ENCODE measurements at places on chromosomes 6 and 20.
A peak's percentile ranks its signal among the peaks of the same experiment; 100 is the strongest.

- H3K4me3 ChIP-seq: no peak overlapping the region
- H3K4me1 ChIP-seq: peaks cover 4% of the 10 kb centered on the region
- peak overlapping the region; percentile 1 for H3K27ac ChIP-seq
- peaks cover 3% of the 10 kb centered on the region for H3K27me3 ChIP-seq
- DNase-seq: no peak
Measured at GRCh38 chr20:37348792-37349516, 3.0 kb downstream of the SRC start.

GRCh38 chr6:14001329-14002012 is 76.7 kb downstream of the RNF182 start:
- DNase-seq: no peak
- H3K36me3 ChIP-seq: no peaks in the 10 kb centered on the region
- H3K4me3 ChIP-seq: no peak overlapping the region

- H3K4me1 ChIP-seq: peaks cover 8% of the 10 kb centered on the region
- H3K4me3 ChIP-seq: no peak overlapping the region
- H3K36me3 ChIP-seq: no peaks in the 10 kb centered on the region
- peaks cover 73% of the 10 kb centered on the region for H3K27me3 ChIP-seq
- H3K27ac ChIP-seq: no peak overlapping the region
Measured at GRCh38 chr6:47306887-47307286, 2.8 kb downstream of the TNFRSF21 start.

- no peaks in the 10 kb centered on the region for H3K36me3 ChIP-seq
- no peak overlapping the region for H3K4me3 ChIP-seq
- peaks cover 3% of the 10 kb centered on the region for H3K4me1 ChIP-seq
- peaks cover 5% of the 10 kb centered on the region for H3K27me3 ChIP-seq
- DNase-seq: no peak
- H3K27ac ChIP-seq: no peak overlapping the region
Measured at GRCh38 chr6:161444464-161444863, 170.6 kb upstream of the AGPAT4 start.

DNA sequence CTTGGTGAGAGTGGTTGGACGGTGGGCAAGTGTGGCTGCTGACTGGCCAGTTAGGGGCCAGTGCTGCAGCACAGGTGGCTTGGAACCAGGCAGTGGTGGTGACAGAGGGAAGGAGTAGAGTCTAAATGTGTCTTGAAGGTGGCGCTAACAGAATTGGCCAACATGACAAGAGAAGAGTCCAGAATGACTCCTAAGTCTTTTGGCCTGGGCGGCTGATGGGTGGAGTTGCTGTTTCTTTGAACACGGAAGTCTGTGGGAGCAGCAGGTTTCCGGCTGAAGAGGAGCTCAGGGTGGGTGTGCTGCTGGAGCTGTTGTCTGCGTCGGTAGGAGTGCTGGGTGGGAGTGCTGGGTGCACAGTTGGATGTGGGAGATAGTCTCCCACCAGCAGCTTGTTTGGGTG is 10.1 kb downstream of the LSM14B start:
- no peaks in the 10 kb centered on the region for H3K27me3 ChIP-seq
- peak overlapping the region; percentile 52 for H3K27ac ChIP-seq
- H3K36me3 ChIP-seq: peaks cover 73% of the 10 kb centered on the region
- H3K4me3 ChIP-seq: peak overlapping the region; percentile 34
- peaks cover 9% of the 10 kb centered on the region for H3K4me1 ChIP-seq

DNA sequence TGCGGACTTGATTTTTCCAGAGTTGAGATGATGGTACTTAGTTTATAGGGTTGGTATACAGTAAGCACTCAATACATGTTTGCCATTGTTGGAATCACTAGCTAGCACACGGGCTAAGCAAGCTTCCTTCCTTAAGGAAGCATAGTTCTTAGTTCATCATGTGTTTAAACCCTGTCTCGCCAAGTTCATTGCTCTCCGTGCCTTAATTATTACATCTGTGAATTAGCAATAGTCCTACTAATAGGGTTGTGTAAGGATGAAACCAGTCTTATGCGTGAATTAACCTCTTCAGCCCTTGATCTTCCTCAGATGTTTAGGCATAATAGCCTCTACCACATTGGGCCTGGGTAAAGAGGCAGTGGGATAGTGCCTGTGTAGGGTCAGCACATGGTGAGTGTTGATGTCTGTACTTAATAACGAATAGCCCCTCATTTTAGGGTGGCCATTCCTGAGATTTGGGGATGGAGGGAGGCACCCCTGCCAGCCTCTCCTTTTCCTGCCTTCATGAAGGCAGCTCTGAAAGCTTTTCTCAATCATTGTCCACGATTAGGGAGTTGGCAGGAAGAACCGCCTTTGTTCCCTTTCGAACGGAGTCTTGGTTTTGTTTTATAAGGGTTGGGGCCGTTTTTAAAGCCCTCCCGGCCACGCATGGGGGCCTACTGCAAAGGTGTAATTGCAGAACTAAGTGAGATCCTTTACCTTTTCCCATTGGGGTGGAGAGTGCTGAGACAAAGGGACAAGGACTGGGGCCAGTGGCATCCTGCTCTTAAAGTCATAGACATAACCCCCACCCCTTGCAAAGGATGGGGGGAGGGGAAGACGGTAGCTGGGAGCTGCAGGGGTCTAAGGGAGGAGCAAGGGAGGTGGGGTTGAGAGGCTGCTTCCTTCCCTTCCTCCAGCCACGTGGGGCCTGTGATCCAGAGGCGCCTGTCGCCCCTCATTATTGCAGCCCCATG is 2.1 kb downstream of the DNMT3B start:
- no peak overlapping the region for H3K27ac ChIP-seq
- peak overlapping the region; percentile 58 for H3K4me3 ChIP-seq
- peaks cover 14% of the 10 kb centered on the region for H3K27me3 ChIP-seq
- no peaks in the 10 kb centered on the region for H3K36me3 ChIP-seq
- H3K4me1 ChIP-seq: peaks cover 16% of the 10 kb centered on the region
- no peak for DNase-seq

DNA sequence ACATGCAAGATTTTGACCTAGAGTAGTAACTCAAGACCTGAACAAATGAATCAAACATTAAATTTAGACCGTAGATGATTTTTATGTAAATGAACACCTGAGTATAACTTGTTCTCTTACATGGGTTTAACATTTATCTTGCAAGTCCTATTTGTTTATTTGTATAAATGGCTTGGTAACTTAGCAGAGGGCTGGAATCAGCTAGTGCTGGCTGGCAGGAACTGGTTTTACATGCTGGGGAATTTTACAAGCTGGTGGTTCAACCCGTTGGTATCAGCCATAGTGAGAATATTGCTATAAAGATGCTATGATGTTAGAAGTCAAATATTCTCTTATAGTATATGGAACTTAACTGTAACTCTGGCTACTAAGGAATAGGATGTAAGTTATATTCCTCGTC is 8.9 kb downstream of the SLC22A2 start:
- no peak overlapping the region for H3K4me3 ChIP-seq
- H3K36me3 ChIP-seq: no peaks in the 10 kb centered on the region
- H3K27me3 ChIP-seq: peaks cover 7% of the 10 kb centered on the region
- DNase-seq: no peak
- no peaks in the 10 kb centered on the region for H3K4me1 ChIP-seq

GRCh38 chr20:56897318-56897957 is 268.3 kb downstream of the TFAP2C start:
- no peak overlapping the region for H3K27ac ChIP-seq
- no peaks in the 10 kb centered on the region for H3K36me3 ChIP-seq
- no peaks in the 10 kb centered on the region for H3K27me3 ChIP-seq

DNA sequence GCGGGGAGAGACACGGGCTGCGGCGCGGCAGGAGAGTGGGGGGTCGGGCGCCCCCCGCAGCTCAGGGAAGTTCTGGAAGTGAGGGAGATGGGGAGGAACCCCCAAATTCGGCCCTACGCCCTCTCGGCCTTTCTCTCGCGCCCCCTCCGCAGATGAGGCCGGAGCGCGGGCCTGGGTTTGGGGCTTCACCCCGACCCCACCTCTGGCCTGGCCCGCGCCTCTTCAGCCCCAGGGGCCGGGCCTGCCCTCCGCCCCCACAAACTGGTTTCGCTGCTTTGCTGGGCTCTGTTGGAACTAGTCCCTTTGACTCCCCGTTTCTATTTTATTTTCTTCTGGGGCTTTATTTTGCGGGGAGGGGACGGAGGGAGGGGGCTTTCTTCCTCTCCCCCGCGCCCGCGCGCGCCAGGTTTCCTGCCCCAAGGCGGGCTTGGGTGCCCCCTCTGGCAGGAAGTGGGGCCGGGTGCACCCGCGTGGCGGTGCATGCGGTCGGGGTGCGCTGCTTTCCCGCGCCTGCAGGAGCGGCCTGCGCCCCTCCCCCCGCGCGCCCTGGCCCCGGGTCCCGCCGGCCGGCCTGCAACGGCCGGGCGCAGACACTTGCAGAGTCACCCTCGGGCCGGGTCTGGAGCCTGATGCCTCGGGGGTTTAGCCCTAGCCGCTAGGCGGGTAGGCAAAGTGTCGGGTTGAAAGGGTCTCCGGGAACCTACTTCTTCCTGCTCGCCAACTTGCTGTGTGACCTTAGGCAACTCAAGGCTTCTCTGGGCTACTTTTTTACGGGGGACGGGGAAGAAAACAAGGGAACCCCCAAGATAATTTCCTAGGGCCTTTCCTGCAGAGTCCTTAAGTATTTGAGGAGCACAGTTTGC is 1.3 kb downstream of the HMGA1 start:
- peak overlapping the region; percentile 96 for H3K27ac ChIP-seq
- peaks cover 47% of the 10 kb centered on the region for H3K4me1 ChIP-seq
- peak overlapping the region; percentile 91 for H3K4me3 ChIP-seq
- DNase-seq: peak; percentile 77
- H3K27me3 ChIP-seq: no peaks in the 10 kb centered on the region

- H3K4me3 ChIP-seq: no peak overlapping the region
- H3K4me1 ChIP-seq: no peaks in the 10 kb centered on the region
- peaks cover 20% of the 10 kb centered on the region for H3K27me3 ChIP-seq
- H3K27ac ChIP-seq: no peak overlapping the region
Measured at GRCh38 chr6:143928853-143929252, 64.6 kb downstream of the ZC2HC1B start.

DNA sequence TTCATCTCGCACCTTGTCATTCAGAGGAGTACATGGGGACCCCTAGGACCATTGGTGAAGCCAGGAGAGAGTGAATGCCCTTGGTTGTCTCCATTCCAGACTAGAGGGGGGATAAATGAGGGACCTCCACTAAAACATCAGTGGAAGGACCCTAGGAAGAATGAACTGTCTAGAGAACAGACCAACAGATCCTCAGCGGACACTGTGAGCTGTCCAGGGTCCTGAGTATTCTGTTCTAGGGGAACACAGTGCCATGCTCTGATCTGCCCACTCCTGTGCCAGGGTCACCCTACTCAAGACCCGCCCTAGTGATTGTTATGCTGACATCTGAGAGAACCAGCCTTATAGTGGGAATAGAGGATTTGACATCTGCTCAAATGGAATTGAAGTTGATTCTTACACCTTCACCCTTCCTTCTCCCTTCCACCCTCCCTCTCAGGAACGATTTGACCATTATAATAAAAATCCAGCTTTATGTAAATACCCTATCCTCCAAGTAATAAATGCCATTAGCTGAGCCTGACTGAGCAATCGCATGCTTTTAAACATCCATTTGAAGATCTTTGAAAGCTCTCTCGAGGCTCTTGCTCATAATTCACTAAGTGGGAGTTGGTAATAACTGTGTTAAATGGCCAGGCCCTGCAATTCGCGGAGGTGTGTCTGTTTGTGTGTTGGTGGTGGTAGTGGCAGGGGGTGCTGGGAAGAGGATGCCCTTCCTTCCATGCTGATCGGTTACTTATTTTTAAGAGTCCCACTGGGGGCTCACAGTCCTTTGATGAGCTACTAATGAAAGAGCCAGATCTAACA is 43.6 kb upstream of the SLC32A1 start:
- no peak for DNase-seq
- no peak overlapping the region for H3K27ac ChIP-seq
- H3K4me3 ChIP-seq: no peak overlapping the region
- H3K27me3 ChIP-seq: peaks cover 3% of the 10 kb centered on the region
- H3K36me3 ChIP-seq: no peaks in the 10 kb centered on the region

DNA sequence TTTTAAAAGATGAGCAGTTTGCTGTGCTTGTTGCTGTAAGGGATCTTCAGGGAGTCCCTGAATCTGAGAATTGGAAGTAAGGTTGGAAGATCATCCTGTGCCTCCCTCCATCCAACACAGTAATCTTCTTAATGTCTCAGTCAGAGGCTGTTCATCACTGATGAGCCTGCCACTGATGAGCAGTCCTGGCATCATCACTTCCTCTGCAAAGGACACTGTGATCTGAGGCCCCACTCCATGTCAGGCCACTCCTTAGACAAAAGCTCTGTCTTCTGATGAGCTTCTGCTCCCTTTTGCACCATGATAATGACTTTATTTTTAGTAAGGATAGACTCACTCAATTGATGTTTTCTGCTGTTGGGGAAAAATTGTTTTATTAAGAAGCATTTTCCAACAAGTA is 121.0 kb downstream of the UST start:
- peak overlapping the region; percentile 28 for H3K27ac ChIP-seq
- no peaks in the 10 kb centered on the region for H3K36me3 ChIP-seq
- no peak for DNase-seq
- peaks cover 1% of the 10 kb centered on the region for H3K4me1 ChIP-seq
- no peak overlapping the region for H3K4me3 ChIP-seq

DNA sequence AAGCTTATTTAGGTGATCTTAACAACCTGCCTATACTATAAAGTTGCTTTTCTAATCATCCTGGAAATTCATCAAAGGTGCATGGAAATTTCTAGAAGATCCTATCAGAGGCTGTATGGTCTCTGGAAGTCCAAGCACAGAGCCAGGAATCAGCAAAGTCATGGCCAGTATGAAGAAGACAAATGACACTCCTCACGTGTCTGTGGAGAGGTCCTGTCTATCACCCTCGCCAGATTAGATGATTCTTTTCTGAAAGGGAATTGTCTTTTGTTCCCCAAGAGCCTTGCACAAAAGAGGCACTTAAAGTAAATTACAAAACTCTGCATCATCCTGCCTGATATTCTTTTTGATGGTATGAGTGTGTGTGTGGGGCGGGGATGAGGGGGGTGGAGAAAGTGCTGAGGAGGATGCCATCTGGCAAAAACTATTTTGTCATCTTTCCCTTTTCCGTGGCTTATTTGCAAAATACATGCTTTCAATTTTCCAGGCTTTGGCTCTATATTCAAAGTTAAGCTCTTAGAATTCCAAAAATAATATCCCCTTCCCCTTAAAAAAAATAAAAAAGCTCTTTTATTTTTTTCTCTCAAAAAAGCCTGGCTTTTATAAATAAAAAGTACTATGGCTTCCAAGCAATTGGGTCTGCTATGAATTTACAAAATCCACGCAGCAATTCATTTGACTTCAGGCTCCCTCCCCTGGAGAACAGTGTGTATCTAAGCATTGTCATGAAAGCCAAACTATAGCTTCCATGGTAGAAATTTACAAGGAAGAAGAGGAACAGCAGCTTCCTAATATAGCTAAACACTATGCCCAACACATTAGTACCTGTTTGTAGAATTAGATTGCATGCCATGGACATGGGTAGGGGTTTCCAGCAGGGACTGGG is 185.2 kb upstream of the ARG1 start:
- DNase-seq: no peak
- H3K36me3 ChIP-seq: peaks cover 4% of the 10 kb centered on the region
- no peak overlapping the region for H3K4me3 ChIP-seq
- peaks cover 2% of the 10 kb centered on the region for H3K4me1 ChIP-seq
- no peaks in the 10 kb centered on the region for H3K27me3 ChIP-seq
- no peak overlapping the region for H3K27ac ChIP-seq

Data from T-helper 2 cell treated with Interferon-gamma antibody and Interleukin-4, amounts not matched to agents 5 μg/mL and 100 μg/mL, for 36 hours (primary cell).